ENCODE measurements at places on chromosomes 5 and 9. TPM values are rescaled to one million over a fixed set of nuclear protein-coding genes. Genes with fewer than 3 reads are reported as not detected.

The FAM153A gene
- total RNA-seq = not detected

The OR13C5 gene
- not detected for total RNA-seq

The CYSRT1 gene
- total RNA-seq = 0.14 TPM

The GALNT12 gene
- total RNA-seq = 23.6 TPM

The GOLPH3 gene
- 63.0 TPM for total RNA-seq

The FAM120A gene
- total RNA-seq = 130 TPM

The SHOC1 gene
- total RNA-seq = 0.14 TPM

The LMNB1 gene
- total RNA-seq = 7.9 TPM

The ADCY2 gene
- total RNA-seq = not detected

The CHSY3 gene
- 15.6 TPM for total RNA-seq

The SPATA31A3 gene
- not detected for total RNA-seq

The CORO2A gene
- 0.44 TPM for total RNA-seq

The LCN9 gene
- not detected for total RNA-seq

The PRRC2B gene
- 109 TPM for total RNA-seq

The NRARP gene
- 0.43 TPM for total RNA-seq

The PCDHB9 gene
- not detected for total RNA-seq

The GADD45G gene
- 2.0 TPM for total RNA-seq

The C9 gene
- total RNA-seq = 0.44 TPM

The INSYN2B gene
- total RNA-seq = 4.6 TPM

The CKMT2 gene
- total RNA-seq = 0.29 TPM

The STK32A gene
- 1.4 TPM for total RNA-seq

The GABRP gene
- 1.1 TPM for total RNA-seq

The MLANA gene
- not detected for total RNA-seq

The PCDHB16 gene
- total RNA-seq = under 0.01 TPM

The SPRY4 gene
- 125 TPM for total RNA-seq

The KCNN2 gene
- total RNA-seq = 0.88 TPM

The DMRT3 gene
- total RNA-seq = not detected

The GLRA1 gene
- total RNA-seq = not detected

The PCDHB3 gene
- total RNA-seq = 0.29 TPM

All from placental pericyte (primary cell).